ENCODE measurements at places on chromosomes 7 and 10.

DNA sequence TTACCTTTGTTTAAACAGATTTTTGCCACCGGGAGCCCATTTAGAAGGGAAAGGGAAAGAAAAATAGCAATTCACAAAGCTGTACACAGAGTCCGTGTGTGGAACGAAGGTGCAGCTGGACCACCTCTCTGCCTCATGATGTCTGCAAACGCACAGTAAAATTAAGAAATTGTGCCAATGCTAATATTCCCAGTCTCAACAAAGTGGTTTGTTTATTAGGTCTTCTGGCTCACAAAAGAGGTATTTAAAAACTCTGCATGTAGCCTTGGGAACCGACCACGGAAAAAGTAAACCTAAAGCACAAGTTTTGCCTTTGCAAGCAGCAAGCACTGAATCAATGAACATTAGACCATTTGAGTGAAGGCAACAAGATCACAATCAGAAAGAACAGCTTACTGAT, 57.7 kb downstream of the CREB3L2 start:
- no peak for DNase-seq

DNA sequence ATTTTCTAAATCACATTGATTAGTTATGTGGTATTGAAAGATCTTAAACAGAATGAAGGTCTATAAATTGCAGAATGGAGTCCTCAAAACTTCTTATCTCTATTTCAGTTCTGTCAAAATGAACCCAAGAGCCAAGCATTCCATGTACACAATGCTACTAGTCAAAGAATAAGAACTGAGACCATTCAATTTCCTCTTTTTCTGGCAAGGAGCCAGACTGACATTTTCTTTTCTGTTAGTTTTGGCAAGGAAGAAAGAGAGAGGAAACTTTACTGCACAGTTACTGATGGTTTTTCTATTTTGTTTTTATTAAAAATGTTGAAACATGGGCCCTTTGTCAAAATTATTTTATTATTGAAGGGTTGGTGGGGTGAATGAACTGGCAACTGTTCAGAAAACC, 181.8 kb upstream of the FERD3L start:
- DNase-seq: no peak

DNA sequence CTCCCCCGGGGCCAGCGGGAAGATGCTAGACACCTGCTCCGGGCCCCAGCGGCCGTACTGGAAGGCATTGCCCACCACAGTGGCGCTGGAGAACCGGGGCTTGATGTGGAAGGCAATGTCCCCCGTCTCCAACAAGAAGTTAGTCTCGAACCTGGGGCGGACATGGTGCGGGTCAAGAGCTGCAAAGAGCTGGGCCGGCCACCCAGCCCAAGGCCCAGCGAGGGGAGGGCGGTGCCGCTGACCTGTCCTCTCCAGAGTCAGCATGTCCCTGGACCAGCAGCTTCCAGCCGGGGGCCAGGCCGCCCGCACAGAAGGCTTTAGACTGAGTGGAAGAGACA, 551 bp downstream of the GRIFIN start:
- no peak for DNase-seq

GRCh38 chr10:67302701-67303100, 376.9 kb downstream of the LRRTM3 start:
- DNase-seq: no peak

DNA sequence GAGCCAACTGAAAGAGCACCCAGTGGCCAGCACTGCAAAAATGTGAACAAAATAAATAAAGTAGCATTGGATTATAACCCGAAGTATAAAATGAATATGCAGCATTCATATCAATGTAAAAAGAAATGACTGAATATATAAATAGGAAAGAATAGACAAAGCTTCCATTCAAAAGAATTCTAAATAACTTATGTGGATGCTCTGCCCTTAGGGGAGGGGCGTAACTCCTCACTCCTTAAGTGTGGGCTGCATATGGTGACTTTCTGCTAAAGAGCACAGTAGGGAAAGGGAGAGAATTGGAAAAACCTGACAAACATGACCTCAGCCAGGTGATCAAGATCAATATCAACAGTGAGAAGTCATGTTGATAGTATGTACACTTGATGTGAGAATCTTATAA, 109.9 kb upstream of the DOCK1 start:
- no peak for DNase-seq

DNA sequence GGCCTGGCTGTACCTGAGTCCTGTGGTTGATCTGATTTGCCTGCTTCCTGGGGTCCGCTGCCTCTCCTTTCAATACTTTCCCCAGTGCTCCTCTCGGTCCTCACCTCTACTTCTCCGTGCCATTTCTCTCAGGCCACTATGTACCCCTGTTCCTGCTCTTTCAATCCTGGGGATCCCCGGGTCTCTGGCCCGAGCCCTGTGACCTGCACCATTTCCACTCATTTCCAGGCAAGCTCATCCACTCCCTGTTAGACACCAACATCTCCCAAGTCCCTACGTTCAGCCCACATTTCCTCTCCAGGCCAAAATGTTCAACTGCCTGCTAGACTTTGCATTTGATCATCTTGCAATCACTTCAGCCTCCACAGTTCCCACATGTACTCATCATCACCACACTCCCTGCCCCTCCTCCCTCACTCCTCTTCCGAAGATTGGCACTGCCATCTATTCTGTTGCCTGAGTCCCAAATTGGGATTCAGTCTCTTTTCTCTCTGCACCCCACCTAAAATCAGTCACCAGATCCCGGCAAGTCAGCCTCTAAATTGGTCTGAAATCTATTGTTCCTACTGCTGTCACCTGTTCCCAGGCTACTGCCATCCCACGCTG, 34.4 kb upstream of the ZMIZ1 start:
- DNase-seq: no peak

DNA sequence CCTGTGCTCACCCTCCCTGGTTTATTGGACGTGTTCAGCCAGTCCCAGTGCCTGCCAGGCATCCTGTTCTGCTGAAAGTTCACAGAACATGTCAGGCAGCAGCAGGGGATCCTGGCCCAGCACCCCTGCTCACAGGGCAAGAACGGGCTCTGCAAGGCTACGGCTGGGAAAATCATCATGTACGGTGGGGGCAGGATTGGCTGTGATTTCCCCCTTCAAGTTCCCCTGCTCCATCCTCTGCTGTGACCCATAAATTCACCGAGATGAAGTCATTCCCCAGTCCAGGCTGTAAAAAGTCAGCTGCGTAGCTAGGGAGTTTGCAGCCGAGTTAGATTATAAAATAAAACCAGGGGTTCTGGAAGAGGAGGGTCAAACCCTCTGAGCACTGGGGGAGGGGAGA, 484.1 kb upstream of the ZMIZ1 start:
- no peak for DNase-seq

- DNase-seq: peak; percentile 66
Observed at GRCh38 chr10:6530211-6530840, 49.8 kb downstream of the PRKCQ start.

GRCh38 chr7:38594949-38595348, 36.2 kb downstream of the AMPH start:
- DNase-seq: no peak

- no peak for DNase-seq
Observed at GRCh38 chr7:29277436-29278215, 83.1 kb downstream of the CHN2 start.

DNA sequence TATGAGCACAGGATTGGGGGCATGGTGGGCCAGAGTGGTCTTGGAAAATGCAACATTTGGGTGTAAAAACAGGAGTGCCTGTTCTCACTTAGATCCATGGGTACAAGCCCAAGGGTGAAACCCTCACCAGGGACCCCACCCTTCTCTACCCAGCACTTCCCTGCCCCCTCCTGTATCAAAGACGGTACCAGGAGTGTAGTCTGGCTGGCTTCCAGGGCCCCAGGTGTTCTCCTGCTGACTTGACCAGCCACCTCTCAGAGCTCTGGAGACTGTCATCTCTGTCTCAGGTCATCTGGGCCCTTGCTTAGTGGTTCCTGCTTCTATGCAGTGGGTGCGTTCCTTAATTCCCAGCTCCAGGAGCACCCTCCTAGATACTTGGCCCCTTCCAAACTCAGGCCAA, 447.2 kb downstream of the LRMDA start:
- DNase-seq: no peak

DNA sequence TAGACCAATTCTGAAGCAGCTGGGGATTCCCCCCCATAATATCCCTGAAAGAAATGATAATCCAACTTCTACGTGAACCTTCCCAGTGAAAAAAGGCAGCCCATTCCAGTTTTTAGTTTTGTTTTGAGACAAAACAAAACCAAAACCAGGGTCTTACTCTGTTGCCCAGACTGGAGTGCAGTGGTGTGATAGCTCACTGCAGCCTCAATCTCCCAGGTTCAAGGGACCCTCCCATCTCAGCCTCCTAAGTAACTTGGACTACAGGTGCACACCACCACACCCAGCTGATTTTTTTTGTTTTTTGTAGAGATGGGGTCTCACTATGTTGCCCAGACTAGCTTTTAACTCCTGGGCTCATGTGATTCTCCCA, 12.5 kb upstream of the ARPC1A start:
- DNase-seq: no peak

DNA sequence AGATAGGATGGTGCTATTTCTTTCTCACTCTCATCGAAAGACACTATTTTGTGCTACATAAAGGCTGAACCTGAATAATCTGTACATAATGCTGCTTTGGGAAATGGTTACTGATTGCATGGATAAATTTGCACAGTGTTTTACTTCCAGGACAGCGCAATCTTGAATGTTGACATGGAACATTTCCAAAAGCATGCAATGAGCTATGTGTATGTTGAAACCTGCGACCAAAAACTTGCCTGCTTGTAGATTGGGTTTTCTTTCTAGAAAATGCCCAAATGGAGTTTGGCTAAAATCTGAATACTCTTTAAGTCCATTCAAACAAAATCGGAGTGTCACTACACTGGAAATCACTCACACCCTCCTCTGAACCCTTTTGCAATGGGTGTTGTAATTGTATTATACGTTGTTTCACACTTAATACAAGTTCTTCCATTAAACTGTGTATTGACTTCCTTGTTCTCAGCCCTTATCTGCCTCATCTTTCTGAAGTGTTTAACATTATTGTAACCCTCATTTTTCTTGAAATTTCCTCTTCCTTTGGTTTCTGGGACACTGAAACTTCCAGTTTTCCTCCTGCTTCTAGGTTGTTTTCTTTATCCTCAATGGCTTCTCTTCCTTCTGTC, 73.7 kb upstream of the CAPZA2 start:
- DNase-seq: no peak

GRCh38 chr10:130040817-130041330, 69.8 kb downstream of the C10orf143 start:
- DNase-seq: no peak

GRCh38 chr7:133300088-133300487, 47.2 kb downstream of the EXOC4 start:
- DNase-seq: no peak

GRCh38 chr7:107998150-107998549, 4.8 kb downstream of the LAMB1 start:
- no peak for DNase-seq

DNA sequence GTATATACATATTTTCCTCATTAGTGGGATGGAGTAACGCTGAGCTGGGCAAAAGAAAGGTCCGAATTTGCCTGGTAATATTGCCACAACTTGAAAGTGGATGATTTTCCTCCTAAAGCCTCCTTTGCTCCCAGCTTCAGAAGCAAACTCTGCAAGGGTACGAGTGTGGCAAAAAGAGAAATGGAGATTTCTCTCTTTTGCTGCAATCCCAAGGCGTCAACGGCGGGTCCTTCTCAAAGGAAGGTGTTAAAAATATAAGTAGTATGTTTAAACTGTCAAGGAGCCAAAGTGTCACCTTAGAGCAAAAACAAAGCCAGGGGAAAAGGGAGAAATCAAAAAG, 12.4 kb upstream of the HOXA2 start:
- DNase-seq: no peak

- no peak for DNase-seq
Observed at GRCh38 chr10:47452495-47453140, 31.3 kb downstream of the ANXA8 start.

DNA sequence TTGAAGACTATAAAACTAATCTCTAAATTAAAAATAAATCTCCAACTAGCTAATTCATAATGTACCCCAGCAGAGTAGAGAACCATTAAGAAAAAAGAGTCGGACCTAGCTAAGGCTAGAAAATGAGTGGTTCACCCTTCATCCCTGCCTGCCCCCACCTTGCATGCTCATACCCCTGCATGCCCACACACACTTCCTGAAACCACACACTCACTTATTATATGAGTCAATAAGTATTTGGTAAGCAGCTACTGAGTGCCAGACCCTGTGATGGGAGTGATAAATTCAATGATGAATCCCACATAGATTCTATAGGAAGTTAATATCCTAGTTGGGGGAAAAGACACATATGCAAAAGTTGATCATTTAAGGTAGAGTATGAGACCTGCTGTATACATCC, 152.9 kb upstream of the INHBA start:
- no peak for DNase-seq

GRCh38 chr7:7895004-7895650, 73.5 kb upstream of the GLCCI1 start:
- no peak for DNase-seq

DNA sequence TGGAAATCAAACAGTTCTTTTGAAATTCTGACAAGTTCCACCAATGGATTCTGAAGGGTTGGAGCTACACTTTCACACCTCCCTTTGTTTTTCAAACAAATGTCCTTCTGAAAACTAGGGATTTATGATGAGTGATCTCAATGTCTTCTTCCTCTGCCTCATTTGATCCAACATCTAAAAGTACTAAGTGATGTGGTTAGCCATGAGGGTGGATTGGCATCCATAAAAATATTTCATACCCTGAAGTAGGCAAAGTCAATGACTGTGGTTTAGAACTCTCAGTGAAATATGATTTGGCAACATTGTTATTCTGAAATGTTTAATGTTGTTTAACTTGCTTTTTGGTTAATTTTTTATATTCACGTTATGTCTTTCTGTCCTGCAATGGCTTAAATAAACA, 136.9 kb downstream of the MBL2 start:
- DNase-seq: no peak

- DNase-seq: no peak
Observed at GRCh38 chr7:36284456-36285090, 105.1 kb upstream of the ANLN start.

DNA sequence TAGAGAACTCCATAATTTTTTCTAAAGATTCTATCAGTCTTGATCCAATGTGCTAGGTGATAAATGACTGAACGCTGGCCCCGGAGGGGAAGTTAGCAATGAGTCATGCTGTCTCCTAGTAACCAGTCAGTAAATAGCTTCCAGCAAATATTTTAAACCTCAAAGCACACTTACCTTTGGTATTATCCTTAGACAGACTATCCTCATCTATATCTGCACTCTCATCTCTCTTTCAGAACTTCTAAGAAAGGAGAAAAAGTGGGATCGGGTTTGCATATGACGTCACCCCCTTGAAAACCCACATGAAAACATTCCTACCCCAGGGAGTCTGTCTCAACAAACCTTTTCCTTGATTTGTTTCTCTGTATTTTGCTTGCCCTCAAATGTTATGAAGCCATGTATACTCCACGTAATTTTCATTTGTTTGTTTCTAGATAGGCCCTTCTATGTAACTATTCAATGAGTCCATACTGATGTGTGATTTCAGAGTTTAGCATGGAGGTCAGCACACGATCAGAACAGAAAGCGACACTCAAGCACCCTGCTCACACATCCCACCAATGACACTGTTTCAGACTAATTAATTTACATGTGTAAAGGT, 174.9 kb upstream of the NRP1 start:
- DNase-seq: no peak

GRCh38 chr10:93548376-93549071, 17.9 kb upstream of the FFAR4 start:
- DNase-seq: no peak

GRCh38 chr10:323651-324293, 188.5 kb downstream of the ZMYND11 start:
- DNase-seq: peak; percentile 25
